IMR-90 (cell line): ENCODE measurements at places on chromosomes 4 and X. TPM values are rescaled to one million over a fixed set of nuclear protein-coding genes. Genes with fewer than 3 reads are reported as not detected.

Gene USP26
- total RNA-seq, result not detected in 2 replicates

Gene SLC38A5
- total RNA-seq, result 12.2 and 12.8 TPM in 2 replicates

Gene CABS1
- total RNA-seq, result not detected in 2 replicates

Gene ATOH1
- total RNA-seq, result not detected in 2 replicates

Gene ADAMTS3
- 2.5 and 2.9 TPM in 2 replicates for total RNA-seq

Gene AWAT2
- under 0.01 TPM in 1 of 2 replicates, not detected in the other for total RNA-seq

Gene COX7B2
- not detected in 2 replicates for total RNA-seq

Gene SPINK2
- not detected in 2 replicates for total RNA-seq

Gene LONRF3
- total RNA-seq, result not detected in 2 replicates

Gene TKTL1
- total RNA-seq, result not detected in 2 replicates

Gene FANCB
- 7.7 and 14.4 TPM in 2 replicates for total RNA-seq

Gene SPIN2A
- total RNA-seq, result 0.18 and 0.28 TPM in 2 replicates

Gene FRMD7
- not detected in 2 replicates for total RNA-seq

Gene AR
- total RNA-seq, result 2.8 and 4.7 TPM in 2 replicates

Gene SOWAHD
- total RNA-seq, result 0.18 and 0.28 TPM in 2 replicates

Gene MAGEA3
- not detected in 2 replicates for total RNA-seq

Gene GLOD5
- not detected in 2 replicates for total RNA-seq

Gene HPSE
- total RNA-seq, result under 0.01 and 0.28 TPM in 2 replicates

Gene FAM47A
- not detected in 2 replicates for total RNA-seq

Gene P2RY8
- total RNA-seq, result not detected in 2 replicates

Gene DUSP21
- total RNA-seq, result not detected in 2 replicates

Gene TRIML2
- 0.18 and 0.28 TPM in 2 replicates for total RNA-seq

Gene WDR19
- total RNA-seq, result 13.1 and 16.0 TPM in 2 replicates
